ENCODE measurements at places on chromosomes 2 and 18.

DNA sequence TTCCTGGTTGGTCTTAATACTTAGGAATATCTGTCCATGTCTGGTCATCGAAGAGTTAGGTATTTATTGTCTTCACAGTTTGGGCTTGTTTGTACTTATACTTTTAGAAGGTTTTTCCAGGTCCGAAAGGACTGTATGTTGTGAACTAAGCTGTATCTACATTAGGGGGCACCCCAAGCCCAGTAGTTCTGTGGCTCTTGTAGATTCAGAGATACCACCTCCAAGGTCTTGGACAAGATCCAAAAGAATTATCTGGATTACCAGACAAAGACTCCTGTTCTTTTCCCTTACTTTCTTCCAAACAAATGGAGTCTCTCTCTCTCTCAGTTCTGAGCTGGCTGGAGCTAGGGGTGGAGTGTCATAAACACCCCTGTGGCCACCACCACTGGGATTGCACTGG lies 328.7 kb downstream of the ZNF804A start:
- DNase-seq, result no peak

GRCh38 chr18:36031407-36031806 lies 36.0 kb downstream of the RPRD1A start:
- no peak for DNase-seq

DNA sequence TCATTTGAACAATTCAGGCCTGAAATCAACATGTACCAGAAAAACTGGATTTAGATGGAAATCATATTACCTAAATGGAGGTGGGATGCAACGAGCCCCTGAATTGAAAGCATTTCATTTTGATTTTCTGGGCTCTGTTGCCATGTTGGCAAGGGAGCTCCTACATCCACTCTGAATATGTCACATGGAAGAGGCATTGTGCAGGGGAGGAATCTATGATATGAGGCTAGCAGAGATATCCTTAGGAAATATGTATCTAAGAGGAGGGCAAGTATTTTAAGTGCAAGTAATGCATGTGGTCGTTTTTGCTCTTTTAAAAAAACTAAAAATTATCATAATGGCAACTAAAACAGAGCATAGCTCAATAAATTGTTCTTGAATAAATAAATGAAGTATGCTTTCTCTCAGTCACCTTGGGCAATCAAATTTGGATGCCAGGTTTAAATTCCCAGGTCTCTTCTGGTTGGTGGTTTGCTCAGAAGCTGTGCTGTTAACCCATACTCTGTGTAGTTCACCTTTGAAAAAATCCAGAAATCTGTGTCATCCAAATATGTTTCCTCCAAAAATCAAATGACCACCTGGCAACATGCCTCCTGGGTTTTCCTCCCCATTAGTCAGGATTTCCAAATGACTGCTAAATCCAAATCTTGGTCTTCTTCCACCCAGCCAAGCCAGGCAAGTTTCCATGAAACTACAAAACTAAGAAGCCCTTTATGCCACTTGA lies 6.5 kb upstream of the LGALSL start:
- peak; percentile 28 for DNase-seq

DNA sequence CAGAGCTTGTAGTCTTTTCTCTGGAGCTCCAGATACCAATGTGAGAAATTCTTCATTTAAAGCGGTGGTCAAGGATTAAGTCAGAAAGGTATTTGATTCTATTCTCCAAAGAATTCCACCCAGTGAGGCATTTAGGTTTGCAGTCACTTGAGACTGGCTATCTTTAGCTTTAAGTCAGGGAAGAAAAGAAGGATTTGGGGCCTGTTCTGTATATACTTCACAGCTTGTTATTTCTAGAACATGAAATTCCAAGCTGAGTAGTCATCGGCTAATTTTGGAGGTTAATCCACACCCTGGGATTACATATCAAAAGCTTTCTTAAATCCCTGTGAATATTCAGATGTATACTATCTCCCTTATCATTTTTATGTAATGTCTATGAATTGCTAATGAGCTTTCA lies 39.4 kb downstream of the MYOM1 start:
- DNase-seq, result peak; percentile 51

- no peak for DNase-seq
Measured at GRCh38 chr18:62944454-62944853, 229.1 kb downstream of the PHLPP1 start.

GRCh38 chr2:269356-270030 lies 4.7 kb downstream of the ACP1 start:
- no peak for DNase-seq

- peak; percentile 24 for DNase-seq
Measured at GRCh38 chr2:184685999-184686841, 87.9 kb downstream of the ZNF804A start.

- DNase-seq, result no peak
Measured at GRCh38 chr2:11562011-11562410, 28.2 kb downstream of the GREB1 start.

GRCh38 chr2:106572541-106573450 lies 85.6 kb downstream of the CD8B2 start:
- DNase-seq, result no peak

DNA sequence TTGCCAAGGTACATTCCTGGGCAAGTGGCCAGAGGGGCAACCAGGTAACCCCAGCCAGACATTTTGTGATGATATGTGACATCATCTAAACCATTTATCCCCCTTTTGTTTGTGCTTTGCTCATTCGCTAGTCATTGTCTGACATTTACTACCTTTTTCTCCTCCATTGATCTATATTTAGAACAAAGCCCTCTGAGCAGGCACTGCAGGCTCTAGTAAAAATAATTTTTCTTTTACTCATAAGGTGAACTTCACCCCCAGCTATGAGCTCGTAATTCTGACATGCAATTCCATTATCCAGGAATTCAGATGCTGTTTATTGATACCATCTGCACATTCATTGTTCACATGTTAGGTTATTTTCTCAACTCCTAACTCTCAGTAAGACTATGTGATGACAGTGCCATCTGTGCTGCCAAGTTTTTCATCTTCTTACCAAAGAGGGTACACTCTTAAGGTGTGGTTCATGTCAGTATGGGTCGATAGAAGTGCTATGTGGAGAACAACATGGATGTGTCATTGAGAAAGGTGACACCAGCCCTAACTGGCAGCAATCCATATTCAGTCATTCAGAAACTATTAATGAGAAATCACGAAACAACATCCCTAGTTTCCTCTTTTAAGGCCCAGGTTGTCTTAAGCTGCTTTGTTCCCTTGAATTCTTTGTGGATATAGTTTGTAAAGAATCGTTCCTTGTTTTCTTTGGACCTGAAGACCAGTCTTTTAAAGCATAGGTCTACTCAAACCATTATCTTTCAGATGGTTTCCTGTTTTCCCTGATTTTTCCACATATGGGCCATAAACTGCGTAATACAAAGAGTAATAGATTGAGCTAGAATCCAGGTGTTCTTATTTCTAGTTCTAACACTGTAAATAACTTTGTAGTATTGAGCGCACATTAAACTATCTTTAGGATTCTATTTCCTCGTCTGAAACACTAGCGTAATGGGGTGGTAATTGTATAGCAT lies 978.1 kb upstream of the CDH2 start:
- peak; percentile 97 for DNase-seq

DNA sequence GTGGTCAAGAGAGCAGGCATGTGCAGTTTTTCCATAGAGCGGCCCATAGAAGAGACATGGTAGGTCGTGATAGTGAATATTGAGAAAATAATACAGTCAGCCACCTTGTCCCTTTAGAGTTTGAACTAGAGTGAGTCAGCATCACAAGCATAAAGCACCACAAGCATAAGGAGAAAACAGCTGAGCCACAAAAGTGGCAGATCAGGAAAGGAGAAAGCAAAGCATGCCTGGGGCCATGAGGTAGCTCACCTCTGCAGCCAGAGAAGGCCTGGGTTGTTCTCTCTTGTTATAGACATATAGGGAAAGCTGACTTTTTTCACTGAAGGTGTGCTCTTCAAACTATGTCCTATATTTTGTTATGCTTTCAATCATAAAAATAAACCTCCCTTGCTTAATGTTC lies 879.0 kb downstream of the DSC3 start:
- no peak for DNase-seq

DNA sequence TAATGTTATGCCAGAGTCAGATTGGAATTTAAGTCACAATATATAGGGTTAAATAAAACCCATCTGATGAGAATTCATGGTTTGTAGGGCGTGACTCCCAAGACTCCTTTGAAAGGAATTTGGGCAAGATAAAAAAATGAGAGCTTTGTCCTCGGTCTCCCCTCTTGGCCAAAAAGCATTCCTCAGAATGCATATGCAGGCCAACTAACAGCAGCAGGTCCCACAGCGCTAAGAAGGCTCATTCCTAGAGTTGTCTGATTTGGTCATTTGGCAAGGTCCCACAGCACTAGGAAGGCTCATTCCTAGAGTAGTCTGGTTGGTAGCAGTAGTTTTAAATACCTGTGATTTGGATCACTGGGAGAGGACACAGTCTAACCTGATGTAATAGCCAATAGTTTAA lies 106.3 kb upstream of the B3GNT2 start:
- DNase-seq, result no peak

DNA sequence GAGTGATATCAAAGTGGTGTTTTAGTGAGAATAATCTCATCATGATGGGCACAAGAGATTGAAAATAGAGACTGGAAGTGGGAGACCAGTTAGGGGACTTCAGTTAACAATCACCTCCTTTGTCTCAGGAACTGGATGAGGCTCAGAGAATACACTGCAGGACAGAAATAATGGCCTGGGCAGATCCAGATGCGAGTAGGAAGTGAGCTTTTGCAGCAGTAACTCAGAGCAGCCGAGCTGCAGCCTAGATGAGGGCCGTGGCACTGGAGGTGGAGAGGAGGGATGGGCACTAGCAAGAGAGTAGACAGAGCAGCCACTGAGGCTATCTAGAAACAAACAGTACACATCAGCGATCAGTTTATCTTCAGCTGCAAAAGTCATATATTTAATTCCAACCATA lies 48.6 kb downstream of the CYB5A start:
- DNase-seq, result no peak

DNA sequence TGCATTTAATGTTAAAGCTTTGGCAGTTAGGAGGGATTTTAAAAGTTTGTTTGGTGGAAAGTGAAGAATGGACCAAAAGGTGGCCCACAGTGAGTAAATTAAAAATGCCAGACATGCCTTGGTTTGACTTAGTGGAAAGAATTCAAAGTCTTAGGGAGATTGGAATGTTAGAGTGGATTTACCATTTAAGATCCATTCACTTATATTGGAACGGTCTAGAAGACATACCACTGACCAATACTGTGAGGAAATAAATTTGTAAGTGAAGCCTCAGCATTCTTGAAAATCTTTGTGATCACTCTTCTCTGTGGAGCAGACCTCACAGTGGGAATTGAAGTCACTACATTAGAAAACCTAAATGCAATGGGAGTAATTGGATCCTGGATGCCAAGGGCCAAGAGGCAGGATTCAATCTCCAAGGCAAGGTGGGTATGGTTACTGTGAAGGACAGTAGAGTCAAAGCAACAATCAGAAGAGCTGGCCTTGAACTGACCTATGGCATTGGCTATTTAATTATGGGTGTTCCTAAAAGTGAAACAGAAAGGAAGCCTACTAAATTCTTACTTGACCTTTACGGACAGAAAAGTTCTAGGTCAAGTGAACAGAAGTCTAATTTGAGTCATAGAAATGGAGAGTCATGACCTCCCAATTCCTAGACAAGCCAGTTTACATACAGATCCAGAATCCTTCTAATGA lies 40.2 kb upstream of the VRK2 start:
- no peak for DNase-seq

DNA sequence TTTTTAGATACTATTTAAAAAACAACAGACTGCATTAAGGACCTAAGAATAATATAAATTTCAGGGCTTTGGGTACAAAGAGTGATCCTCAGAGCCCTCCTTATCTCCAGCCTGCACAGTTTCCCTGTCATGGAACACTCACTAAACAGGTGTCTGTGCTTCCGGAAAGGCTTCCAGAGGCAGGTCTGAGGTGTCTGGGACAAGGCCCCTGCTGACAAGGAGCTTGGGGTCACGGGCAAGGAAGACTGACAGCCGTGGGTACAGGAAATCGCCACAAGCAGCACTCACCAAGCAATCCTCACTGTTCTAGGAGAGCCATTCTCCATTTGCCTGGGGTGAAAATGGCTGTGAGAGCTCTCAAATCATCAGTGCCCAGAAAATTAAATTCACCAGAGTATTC lies 220.3 kb upstream of the PXDN start:
- no peak for DNase-seq

- DNase-seq, result no peak
Measured at GRCh38 chr2:10557506-10558265, 109.6 kb upstream of the ODC1 start.
